Mucosa of gallbladder (tissue), 1 donor: ENCODE measurements at places on chromosomes 13 and 19. TPM values are rescaled to one million over a fixed set of nuclear protein-coding genes. Genes with fewer than 3 reads are reported as not detected.

Gene LRG1
- total RNA-seq = 16.2 TPM

Gene ZNF99
- 0.14 TPM for total RNA-seq

Gene ASF1B
- 1.7 TPM for total RNA-seq

Gene ZNF701
- 30.4 TPM for total RNA-seq

Gene ZNF235
- 6.8 TPM for total RNA-seq

Gene ZNF93
- total RNA-seq = 3.9 TPM

Gene MEIOSIN
- not detected for total RNA-seq

Gene TM9SF2
- total RNA-seq = 158 TPM

Gene KLF2
- total RNA-seq = 91.4 TPM

Gene STARD13
- 36.1 TPM for total RNA-seq

Gene PTH2
- not detected for total RNA-seq

Gene ZSCAN4
- not detected for total RNA-seq

Gene PCDH8
- total RNA-seq = not detected

Gene TNFSF9
- total RNA-seq = 1.2 TPM

Gene USP12
- total RNA-seq = 27.0 TPM

Gene OR4F17
- not detected for total RNA-seq

Gene REEP6
- 80.5 TPM for total RNA-seq

Gene COL5A3
- 5.9 TPM for total RNA-seq

Gene ZNF415
- total RNA-seq = 13.1 TPM

Gene LRRC8E
- total RNA-seq = 4.1 TPM

Gene PDX1
- total RNA-seq = 18.4 TPM
